Stimulated activated CD4-positive, alpha-beta T cell treated with anti-CD3 and anti-CD28 coated beads, Interleukin-12 subunit alpha, Interleukin-12 subunit beta, amount 100 ng/mL, for 24 hours (primary cell): ENCODE measurements at places on chromosomes 3 and 15.

DNA sequence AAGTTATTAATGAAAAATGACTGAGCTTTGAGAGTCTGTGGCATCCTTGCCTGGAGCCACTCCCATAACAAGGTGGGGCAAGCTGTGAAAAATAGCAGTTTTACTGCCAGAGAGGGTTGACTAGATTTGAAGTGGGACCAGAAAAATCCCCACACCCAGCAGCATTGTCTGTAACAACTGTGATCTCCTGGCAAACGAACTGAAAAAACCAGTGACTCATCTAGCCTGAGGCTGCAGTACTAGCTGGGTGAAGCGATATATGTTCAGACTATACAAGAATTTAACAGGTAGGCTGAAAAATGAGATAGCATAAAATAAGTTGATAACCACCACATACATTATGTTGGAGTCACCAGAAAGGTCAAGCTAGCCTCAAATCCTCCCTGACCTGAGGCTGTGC, 64.0 kb downstream of the DPH6 start:
- no peak for DNase-seq

- DNase-seq = no peak
Measured at GRCh38 chr3:169268286-169268776, 395.2 kb downstream of the MECOM start.

DNA sequence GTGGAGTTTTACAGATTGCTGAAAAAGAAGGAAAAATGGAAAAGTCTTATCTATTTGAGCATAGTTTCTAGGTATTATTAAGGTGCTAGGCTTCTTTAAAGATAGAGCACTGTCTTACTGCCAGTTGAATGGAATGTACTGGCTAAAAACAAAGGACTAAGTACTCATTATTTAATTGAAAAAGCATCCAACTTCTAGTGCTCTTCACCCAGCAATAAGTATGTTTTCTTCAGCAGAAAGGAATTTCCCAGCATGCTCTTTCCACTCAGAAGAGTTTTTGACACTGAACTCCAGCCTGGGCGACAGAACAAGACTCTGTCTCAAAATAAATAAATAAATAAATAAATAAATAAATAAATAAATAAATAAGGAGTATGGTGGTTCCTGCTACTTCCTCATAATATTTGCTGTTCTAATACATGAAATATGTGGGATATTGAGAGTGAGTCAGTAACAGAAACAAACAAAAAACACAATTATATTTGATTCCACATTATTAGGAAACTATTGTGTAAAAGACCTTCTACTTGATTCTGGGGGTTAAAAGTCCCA, 70.6 kb downstream of the ATP13A4 start:
- no peak for DNase-seq

GRCh38 chr3:36866368-36866767, 78.5 kb downstream of the TRANK1 start:
- no peak for DNase-seq

GRCh38 chr3:154095832-154096421, 25.3 kb upstream of the ARHGEF26 start:
- no peak for DNase-seq

- DNase-seq = no peak
Measured at GRCh38 chr15:73688455-73688854, 4.3 kb downstream of the CD276 start.

DNA sequence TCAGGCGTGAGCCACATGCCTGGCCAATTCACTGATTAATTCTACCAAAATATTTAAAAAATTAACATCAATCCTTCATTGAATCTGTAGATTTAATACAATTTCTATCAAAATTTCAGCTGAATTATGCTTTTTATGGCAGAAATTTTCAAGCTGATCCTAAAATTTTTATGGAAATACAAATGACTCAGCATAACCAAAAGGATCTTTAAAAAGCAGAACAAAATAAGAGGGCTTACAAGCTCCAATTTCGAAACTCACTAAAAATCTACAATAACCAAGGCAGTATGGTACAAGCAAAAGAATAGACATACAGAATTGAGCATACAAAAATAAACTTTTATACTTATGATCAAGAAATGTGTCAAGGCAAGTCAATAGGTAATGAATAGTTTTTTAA, 180.4 kb upstream of the CTNNB1 start:
- DNase-seq = no peak

DNA sequence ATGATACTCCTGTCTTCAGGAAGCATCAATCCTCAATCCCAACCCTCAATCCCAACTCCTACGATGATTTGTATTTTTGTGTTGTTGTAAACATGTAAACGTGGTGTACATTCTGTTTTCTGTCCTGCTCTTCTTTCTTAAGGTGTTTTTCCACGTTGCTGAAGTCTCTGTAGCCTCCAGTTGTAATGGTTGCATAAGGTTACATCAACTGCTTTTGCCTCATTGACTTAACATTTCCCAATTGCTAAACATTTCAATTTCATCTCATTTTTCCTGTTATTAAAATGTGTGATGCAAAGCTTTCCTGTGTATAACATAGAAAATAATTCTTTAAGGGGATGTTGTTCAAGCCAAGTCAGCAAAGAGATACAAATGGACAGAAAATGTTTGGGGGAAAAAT, 33.4 kb downstream of the HRH1 start:
- no peak for DNase-seq

GRCh38 chr3:14461748-14462324, 59.4 kb downstream of the SLC6A6 start:
- DNase-seq = no peak
